GM12878 (cell line): ENCODE measurements at places on chromosomes 4 and X. TPM values are rescaled to one million over a fixed set of nuclear protein-coding genes. Genes with fewer than 3 reads are reported as not detected.

GRCh38 chr4:174210952-174211490 is 72.4 kb downstream of the FBXO8 start:
- no peaks in the 10 kb centered on the region for H3K36me3 ChIP-seq
- no peak for DNase-seq
- H3K4me3 ChIP-seq, result no peak overlapping the region
- H3K27me3 ChIP-seq, result peaks cover 23% of the 10 kb centered on the region

DNA sequence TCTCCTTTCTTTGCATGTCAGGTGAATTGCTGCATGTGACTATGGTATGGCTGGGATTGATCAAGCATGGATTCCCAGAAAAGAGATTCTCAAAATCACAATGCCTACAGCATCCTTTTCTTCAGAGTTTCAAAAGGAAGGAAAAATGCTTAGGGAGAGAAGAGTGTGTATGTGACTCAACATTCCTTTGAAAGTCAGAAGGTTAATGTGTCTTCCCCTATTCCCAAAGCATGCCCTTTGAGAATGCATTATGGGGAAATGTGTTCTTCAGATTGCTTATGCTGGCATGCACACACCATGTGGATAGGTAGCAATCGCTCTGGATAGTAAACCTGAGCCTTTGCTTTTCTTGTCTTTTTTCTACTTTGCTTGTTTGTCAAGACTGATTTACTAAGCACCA is 78.5 kb downstream of the ELOVL6 start:
- DNase-seq, result no peak
- no peaks in the 10 kb centered on the region for H3K27me3 ChIP-seq
- H3K4me1 ChIP-seq, result peaks cover 5% of the 10 kb centered on the region; the same call in 1 of the 2 replicates
- H3K4me3 ChIP-seq, result no peak overlapping the region
- peak overlapping the region; percentile 32 for H3K27ac ChIP-seq

- H3K27me3 ChIP-seq, result no peaks in the 10 kb centered on the region
- H3K4me3 ChIP-seq, result no peak overlapping the region
- no peak overlapping the region for H3K27ac ChIP-seq
- DNase-seq, result no peak
- H3K4me1 ChIP-seq, result no peaks in the 10 kb centered on the region
Measured at GRCh38 chr4:2069161-2069971, 10.2 kb downstream of the NAT8L start.

Gene PHOX2B
- not detected in 2 replicates for total RNA-seq
